Stimulated activated CD4-positive, alpha-beta T cell treated with anti-CD3 and anti-CD28 coated beads, Interleukin-15, amount 100 ng/mL, for 1 hour (primary cell): ENCODE measurements at places on chromosomes 5 and 9.

- DNase-seq: no peak
Observed at GRCh38 chr5:68739752-68740151, 354.1 kb upstream of the SLC30A5 start.

DNA sequence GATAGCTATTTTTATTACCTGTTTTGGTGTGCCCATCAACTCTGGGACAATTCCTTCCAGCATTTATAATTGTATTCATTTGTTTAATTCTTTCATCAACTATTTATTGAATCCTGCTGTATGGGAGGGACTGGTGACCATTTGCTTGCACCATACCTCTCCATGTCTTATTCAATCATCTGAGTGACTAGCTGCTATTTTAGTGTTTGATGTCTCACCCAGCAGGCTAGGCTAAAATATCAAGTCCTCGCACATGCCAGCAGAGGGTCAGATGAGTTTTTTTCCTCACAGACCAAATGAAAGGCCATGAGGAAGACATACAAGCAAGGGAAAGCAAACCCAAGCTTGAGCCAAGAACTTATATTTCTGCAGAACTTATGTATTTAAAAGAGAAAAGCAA, 63.9 kb downstream of the CETN3 start:
- DNase-seq: no peak

- DNase-seq: no peak
Observed at GRCh38 chr5:129804705-129805104, 56.8 kb downstream of the MINAR2 start.

GRCh38 chr5:151755383-151755782, 3.0 kb downstream of the ATOX1 start:
- no peak for DNase-seq

GRCh38 chr9:3263698-3264097, 262.1 kb downstream of the RFX3 start:
- DNase-seq: no peak

GRCh38 chr5:65749956-65750355, 28.0 kb downstream of the NLN start:
- no peak for DNase-seq

GRCh38 chr9:2709645-2710101, 7.6 kb upstream of the KCNV2 start:
- DNase-seq: no peak

DNA sequence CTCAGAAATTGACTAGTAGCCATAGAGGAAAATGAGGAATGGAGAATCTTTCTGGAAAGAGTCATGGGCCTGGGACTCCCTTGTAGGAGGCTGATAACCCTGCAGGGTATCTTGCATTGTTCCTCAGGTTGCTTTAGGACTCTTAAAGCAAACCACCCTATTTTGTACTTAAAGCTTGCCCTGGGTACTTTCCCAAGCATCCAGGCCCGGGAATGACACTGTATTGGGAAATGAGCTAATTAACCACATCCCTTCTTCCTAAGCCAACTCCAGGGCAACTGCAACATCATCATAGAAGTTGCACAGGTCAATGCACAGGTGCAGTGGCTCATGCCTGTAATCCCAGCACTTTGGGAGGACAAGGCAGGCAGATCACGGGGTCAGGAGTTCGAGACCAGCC, 55.9 kb downstream of the UGCG start:
- no peak for DNase-seq

DNA sequence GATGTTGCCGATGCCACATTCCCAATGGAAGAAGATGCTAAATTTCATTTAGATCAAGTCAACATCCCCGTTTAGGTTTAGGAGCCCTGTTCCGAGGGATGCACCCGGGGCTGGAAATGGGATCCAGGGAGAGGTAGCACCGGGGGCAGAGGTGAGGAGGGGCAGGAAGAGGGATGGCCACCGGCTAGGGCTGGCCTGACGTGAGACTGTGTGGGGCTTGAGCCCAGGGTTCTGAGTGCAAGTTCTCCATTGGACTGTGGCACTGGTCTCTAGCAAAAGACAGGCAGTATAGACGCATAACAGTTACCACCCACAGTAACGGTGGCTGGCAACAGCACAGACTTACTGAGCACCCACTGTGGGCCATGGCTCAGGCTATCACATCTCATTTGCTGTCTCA, 209.0 kb upstream of the MVB12B start:
- DNase-seq: no peak

DNA sequence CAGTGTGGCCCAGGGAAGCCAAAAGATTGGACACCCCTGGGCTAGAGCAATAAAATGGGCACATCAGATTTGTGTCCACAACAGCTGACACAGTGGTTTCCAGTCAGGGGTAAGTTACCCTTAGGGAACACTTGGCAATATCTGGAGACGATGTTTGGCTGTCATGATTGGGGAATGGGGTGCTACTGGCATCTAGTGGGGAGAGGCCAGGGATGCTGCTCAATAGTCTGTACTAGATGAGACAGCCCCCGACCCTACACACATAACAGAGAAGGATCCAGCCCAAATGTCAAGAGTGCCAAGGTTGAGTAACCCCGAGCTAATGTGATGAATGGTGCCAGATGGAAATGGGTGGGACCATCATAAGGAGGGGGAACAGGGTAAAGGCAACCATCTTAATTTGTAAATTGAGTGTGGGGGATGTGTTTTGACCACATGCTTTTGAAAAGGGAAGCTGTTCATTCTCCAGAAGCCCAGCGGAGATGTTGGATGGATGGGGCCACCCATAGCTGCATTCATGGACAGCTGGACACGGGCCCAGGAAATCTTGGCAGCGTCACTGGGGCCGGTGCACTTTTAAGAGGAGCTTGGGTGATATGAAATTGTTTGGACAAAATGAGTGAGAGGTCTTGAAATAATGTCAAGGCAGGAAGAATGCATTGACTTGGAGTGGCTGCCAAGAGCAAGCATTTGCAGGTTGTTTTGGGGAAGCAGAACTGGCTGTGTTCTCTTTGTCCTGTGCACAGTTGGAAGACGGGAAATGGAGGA, 33.4 kb downstream of the SYK start:
- DNase-seq: no peak

DNA sequence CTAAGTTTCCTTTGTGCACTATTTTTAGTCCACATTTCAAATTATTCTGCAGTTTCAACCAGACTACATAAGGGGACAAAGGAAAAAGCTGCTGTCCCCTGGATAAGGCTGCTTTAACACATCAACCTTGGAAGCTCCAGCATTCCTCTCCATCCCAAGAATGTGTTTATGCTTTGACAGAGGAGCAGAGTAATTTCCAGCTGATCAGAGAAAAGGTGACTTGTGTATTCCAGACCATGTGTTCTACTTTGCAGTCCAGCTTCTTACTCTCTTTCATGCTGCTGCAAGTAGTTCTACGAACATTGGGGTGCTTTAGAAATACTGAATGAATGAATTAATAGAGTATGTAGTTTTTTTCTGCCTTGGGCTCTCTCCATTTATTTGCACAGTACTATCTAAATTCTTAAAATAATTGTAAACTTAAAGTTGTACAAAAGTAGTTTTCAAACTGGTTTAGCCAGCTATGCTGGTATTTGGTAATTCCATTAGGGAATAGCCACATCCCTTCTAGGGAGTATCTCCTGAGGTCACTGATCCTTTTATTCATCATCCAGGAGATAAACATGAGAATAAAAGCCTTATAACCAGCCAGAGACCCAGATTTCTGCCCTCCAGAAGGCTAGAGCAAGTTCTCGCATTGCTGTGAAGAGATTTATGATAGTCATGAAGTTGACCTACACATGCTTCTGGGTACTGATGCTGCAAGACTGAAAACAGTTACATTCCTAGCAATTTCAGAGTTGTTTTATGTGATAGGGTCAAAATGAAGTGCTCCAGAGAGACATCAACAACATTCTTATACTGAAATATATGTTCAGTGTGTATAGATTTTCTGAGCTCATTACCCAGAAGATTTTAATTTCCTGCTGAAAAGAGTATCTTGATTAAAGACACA, 215.2 kb downstream of the COMMD10 start:
- no peak for DNase-seq

DNA sequence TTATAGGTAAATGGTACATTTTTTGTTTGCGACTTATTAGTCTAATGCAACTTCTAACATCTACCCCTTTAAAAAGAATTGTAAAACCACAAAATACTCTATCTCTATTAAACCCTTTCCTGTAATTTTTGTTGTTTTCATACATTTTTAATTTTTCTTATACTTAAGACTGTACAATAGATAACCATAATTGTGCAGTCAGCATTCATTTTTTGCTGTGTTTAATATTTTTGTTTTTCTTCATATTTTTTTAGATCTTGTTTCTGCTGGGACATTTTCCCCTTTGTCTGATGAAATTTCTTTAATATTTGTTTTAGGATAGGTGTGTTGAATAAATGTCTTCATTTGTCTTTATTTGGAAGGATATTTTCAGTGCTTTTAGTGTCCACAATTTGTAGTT, 19.9 kb downstream of the OR1J1 start:
- no peak for DNase-seq

- no peak for DNase-seq
Observed at GRCh38 chr9:4382722-4383317, 83.0 kb upstream of the GLIS3 start.

GRCh38 chr5:180161420-180162303, 47.3 kb downstream of the RASGEF1C start:
- no peak for DNase-seq

DNA sequence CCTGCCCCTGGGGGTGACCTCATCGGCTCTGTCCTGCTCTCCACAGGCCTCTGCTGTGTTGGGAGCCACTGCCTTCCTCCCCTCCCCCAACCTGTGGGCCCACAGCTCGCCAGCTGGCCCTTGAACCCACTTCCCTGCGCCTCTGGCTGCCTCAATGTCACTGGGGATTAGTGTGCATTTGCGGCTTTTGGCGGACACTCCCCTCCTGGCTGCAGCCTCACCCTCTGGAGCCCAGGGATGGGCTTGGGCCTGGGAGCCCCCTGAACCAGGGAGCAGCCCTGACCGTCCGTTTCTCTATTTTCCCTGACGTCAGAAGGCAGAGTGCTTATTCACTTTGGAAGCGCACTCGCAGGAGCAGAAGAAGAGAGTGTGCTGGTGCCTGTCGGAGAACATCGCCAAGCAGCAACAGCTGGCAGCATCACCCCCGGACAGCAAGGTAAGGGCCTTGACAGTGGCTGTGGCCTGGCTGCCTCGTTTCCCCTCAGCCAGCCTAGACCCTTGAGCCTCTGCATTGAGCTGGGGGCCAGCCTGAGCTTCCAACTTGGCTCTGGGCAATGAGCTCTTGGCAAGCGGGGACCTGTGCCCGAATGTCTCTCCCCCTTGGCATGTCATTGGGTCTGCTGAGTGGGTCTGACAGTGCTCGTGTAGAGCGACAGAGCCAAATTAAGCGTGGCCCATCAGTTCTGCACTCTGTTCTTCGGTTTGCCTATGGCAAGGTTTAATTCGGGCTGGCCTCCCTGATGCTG, 73.1 kb downstream of the RGS3 start:
- no peak for DNase-seq

DNA sequence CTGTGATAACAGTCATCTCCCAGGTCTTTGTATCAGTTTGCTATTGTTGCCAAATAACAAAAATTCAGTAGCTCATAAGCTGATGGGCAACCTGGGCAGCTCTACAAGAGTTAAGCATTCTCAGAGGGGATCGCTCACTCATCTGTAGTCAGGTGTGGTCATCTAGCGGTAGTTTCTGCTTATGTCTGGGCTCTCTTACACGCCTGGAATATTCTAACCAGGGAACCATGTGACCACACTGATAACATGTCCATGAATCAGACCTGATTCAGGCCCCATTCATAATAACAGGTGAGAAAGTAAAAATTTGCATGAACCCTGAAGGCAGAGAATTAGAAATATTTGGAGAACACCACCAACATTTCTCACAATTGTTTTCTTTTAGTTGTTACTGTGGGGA, 576.1 kb downstream of the SLCO4C1 start:
- DNase-seq: no peak

DNA sequence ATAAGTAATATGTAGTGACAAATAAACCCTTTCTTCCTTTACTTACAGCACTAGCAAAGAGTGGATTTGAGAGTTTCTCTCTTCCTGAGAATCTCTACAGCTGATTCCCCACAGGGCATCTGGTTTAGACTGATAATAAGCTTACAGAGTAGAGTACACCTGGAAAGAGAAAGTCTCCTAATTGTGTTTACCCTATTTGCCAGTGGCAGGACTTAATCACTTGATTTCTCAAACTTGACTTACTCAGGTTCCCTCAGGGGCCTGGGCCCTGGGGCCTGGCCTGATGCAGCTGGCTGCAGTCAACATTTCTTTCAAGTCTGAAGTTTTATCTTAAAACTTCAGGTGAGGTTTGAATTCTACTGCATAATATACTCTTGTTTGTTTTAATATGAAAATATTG, 38.0 kb upstream of the UBTD2 start:
- no peak for DNase-seq

DNA sequence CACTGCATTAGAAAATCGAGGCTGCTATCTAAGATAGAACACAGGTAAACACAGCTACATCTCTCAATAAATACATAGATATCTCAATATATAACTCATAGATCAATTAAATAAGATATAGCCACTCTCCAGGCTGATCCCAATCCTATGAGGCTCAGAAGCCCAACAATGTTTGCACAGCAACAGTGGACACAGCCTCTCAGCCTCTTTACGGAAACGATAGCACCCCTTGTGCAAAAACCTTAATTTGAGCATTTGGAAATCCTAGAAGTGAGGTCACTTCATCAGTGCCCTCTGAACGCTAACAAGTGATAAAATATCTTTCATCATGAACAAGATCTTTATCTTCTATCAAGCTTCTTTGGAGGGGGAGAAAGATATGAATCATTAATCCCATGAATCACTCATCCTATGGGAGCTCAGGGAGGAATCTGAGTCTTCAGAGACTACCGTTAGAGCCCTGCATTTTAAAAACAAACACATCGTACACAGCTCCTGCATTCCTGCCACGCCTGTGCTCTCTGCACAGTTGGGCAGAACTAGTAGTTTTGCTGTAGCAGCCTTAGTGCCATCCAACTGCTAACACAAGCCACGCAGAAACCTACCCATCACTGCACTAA, 71.4 kb downstream of the MED27 start:
- DNase-seq: no peak

DNA sequence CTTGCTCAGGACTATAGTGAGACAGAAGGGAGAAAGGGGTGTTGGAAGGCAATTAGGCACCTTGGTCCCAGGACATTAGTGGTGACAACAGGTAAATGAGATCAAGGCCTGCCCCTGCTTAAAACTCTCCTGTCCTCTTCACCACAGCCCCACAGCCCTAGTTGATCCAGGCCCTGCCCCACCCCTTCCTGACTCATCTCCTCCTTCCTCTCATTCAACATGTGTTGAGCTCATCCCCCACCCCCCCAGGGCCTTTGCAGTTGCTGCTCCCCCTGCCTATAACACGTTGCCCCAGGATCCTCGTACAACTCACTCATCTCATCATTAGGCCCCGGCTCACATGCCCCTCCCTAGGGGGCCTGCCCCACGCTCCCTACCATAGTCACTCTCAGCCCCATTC, 66.8 kb downstream of the TSPAN17 start:
- DNase-seq: no peak

- DNase-seq: no peak
Observed at GRCh38 chr5:28850320-28850921, 1812.0 kb upstream of the CDH9 start.

- DNase-seq: no peak
Observed at GRCh38 chr5:173010547-173011464, 27.2 kb downstream of the ATP6V0E1 start.
